Upper lobe of right lung (tissue), 1 donor: ENCODE measurements at places on chromosomes 1 and 21. TPM values are rescaled to one million over a fixed set of nuclear protein-coding genes. Genes with fewer than 3 reads are reported as not detected.

The LPAR3 gene
- total RNA-seq: 3.6 TPM

The HUNK gene
- total RNA-seq: 2.0 TPM

GRCh38 chr1:168097921-168098528, 38.7 kb downstream of the GPR161 start:
- no peak for DNase-seq
- no peak overlapping the region for H3K27ac ChIP-seq

- no peaks in the 10 kb centered on the region for H3K27me3 ChIP-seq
- peaks cover 5% of the 10 kb centered on the region for H3K4me1 ChIP-seq
- no peak overlapping the region for H3K27ac ChIP-seq
- no peaks in the 10 kb centered on the region for H3K36me3 ChIP-seq
- H3K4me3 ChIP-seq: no peak overlapping the region
These were observed 132.5 kb downstream of the PLXNA2 start for GRCh38 chr1:208111646-208112190.

GRCh38 chr1:209920844-209921243, 17.2 kb upstream of the SYT14 start:
- H3K4me3 ChIP-seq: no peak overlapping the region
- no peaks in the 10 kb centered on the region for H3K4me1 ChIP-seq
- H3K27me3 ChIP-seq: no peaks in the 10 kb centered on the region
- no peak for DNase-seq
